Fibroblast of lung (primary cell): ENCODE measurements at places on chromosomes 6 and 20. TPM values are rescaled to one million over a fixed set of nuclear protein-coding genes. Genes with fewer than 3 reads are reported as not detected.

DNA sequence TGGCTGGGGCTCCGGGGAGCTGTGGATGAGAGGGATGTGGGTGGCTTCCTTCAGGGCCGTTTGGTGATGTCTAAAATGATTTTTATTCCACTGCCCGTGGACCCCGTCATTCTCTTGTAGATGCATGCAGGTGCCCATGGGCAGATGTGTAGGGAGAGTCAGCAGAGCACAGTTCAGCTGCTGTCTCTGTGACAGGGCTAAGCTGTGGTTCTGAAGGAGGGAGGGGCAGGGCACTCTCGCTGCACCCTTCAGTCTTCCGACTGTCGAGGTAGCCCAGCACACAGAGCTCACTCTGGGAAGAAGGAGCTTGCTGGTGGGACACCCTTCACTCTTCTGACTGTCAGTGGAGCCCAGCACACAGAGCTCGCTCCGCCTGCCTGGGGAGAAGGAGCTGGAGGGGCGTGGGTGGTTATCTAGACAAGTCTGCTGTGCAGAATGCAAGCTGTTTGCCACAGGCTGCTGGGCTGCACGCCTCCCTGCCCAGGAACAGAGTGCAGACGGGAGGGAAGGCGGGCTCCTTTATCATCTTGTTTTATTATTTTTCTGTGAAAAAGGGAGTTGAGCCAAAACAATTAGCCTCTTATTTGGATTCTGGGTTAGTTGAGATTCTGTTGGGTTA is 28.4 kb upstream of the ADRM1 start:
- no peak for DNase-seq

DNA sequence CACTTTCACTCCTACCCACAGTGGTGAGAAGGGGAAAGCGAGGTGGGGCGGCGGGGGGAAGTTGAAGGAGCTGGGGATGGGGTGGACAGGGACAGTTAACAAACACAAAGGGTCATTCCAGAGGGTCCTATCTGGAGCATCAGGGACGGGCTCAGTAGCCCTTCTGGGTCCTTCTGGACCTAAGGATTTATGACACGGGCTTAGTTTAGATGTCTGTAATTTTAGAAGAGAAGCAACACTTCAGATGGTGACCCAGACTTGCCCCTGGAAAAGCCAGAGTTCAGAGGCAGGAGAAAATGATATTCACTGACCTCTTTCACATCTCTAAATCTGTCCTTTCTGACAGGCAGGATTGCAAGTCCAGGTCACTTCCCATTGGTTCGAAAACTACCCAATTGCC is 36.3 kb downstream of the PDE10A start:
- DNase-seq = no peak

GRCh38 chr6:122222761-122223160 is 176.7 kb upstream of the HSF2 start:
- no peak for DNase-seq

- DNase-seq = peak; percentile 97
These were observed 176.4 kb downstream of the ARID1B start for GRCh38 chr6:156953479-156954146.

DNA sequence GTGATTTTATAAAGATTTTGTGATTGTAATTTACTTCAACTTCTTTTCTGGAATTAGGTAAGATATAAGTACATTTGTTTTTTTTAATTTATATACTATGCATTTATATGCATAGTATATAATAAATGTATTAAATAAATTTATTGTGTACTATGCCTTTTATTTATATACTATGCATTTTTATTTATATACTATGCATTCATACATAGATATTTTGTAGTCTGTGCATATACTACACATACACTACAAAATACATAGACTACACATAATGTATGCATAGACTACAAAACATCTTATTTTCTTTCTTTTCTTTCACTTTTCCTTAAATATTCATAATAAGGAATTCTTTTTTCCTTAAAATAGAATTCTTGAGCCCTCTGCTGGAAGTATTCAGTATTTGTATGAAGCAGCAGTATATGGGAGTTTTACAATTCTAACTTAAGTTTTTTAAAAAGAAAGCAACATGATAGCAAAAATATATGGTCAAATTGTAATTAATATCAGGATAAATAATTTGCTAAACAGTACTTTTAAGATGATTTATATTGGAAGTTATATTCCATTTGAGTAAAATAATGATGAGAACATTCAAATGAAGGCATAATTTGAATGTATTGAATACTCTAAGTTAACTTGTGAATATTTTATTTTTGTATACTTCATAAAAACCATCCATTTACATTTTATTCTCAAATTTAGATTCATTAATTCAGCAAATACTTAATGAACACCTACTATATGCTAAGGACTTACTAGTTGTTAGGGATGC is 129.3 kb downstream of the KLHL32 start:
- peak; percentile 19 for DNase-seq

DNA sequence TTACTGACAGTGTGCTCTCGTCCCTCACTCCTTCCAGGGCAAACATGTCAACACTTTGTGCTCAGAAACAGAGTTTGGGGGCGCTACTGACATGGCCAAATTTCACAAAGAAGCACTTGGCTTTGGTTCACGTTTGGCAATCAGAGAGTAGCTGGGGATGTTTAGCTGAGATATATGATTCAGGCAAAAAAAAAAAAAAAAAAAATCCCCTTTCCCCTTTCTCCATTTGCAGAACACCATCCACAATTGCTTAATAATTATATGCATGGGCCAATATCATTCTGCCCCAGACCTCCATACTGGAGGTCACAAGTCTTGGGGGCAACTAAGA is 128.4 kb upstream of the ADGRF1 start:
- DNase-seq = no peak

Gene HLA-DQB2
- total RNA-seq = not detected in 2 replicates
